Activated naive CD4-positive, alpha-beta T cell treated with anti-CD3 and anti-CD28 coated beads for 36 hours (primary cell): ENCODE measurements at places on chromosomes 12 and 14. TPM values are rescaled to one million over a fixed set of nuclear protein-coding genes. Genes with fewer than 3 reads are reported as not detected.

Gene PNP
- 187 TPM for total RNA-seq

DNA sequence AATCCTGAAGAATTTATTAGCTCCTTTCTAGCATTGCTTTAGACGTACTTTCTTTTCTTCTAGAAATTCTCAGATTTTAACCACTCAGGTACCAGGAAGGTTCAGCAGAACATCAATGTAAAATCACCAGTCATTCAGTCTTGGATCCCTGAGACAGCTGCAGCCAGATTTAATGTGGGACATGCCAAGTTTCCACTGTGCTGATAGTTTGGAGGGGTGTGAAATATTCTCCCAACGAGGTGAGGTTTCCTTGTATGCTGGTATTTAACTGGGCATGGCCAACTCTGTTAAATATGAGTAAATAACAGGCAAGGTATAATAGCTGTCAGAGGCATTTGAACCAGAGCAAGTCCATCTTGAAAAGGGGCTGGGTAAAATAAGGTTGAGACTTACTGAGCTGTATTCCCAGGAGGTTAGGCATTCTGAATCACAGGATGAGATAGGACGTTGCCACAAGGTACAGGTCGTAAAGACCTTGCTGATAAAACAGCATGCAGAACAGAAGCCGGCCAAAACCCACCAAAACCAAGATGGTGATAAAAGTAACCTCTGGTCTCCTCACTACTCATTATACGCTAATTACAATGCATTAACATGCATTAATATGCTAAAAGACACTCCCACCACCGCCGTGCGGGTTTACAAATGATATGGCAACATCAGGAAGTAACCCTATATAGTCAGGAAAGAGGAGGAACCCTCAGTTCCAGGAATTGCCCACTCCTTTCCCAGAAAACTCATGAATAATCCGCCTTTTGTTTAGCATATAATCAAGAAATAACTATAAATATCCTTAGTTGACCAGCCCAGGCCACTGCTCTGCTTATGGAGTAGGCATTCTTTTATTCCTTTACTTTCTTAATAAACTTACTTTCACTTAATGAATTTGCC, 75.2 kb upstream of the RASSF8 start:
- DNase-seq: no peak

DNA sequence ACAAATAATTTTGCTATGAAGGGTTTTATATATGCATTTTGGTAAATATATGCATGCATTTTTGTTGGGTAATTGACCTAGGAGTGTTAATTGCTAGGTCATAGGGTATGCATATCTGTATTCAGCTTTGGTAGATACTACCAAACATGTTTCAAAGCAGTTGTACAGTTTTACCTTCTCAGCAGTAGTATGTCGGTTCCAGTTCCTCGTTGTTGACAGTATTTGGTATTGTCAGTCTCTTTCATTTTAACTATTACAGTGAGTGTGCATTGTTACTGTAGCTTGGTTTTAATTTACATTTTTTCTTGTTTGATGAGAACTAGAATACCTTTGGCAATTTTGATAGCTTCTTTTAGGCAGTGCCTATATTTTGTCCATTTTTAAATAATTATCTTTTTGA, 98.9 kb downstream of the ARID2 start:
- DNase-seq: no peak

GRCh38 chr14:69092840-69093422, 60.0 kb downstream of the DCAF5 start:
- no peak for DNase-seq

DNA sequence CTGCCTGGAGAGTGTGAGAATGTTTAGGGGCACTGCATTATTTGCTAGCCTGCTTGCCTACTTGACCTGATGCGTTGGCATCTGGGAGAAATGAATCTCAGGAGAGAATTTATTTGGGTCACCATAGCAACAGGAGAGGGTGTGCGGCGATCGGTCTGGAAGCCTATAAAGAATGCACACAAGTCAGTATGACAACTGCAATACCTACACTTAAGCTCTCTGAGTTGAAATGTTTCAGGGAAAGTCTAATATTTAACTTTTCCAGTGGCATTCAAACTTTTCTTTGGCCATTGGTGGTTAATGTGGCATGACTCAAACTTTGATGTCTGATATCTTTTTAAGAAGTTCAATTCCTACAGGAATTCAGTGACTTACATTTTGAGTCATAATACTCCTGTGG, 205.1 kb downstream of the NEDD1 start:
- DNase-seq: no peak

- peak; percentile 40 for DNase-seq
These were observed 5.0 kb upstream of the HOXC9 start for GRCh38 chr12:53995002-53995377.
